ENCODE measurements at places on chromosomes 6 and 20.

GRCh38 chr20:61573415-61574305, 321.6 kb downstream of the CDH4 start:
- no peak for DNase-seq

- DNase-seq: peak; percentile 41
These were observed 118.4 kb downstream of the GRM4 start for GRCh38 chr6:34027445-34027936.

- DNase-seq: no peak
These were observed 181.9 kb downstream of the TBC1D7 start for GRCh38 chr6:13146442-13146841.

- DNase-seq: no peak
These were observed 41.4 kb downstream of the DTNBP1 start for GRCh38 chr6:15621203-15622044.

DNA sequence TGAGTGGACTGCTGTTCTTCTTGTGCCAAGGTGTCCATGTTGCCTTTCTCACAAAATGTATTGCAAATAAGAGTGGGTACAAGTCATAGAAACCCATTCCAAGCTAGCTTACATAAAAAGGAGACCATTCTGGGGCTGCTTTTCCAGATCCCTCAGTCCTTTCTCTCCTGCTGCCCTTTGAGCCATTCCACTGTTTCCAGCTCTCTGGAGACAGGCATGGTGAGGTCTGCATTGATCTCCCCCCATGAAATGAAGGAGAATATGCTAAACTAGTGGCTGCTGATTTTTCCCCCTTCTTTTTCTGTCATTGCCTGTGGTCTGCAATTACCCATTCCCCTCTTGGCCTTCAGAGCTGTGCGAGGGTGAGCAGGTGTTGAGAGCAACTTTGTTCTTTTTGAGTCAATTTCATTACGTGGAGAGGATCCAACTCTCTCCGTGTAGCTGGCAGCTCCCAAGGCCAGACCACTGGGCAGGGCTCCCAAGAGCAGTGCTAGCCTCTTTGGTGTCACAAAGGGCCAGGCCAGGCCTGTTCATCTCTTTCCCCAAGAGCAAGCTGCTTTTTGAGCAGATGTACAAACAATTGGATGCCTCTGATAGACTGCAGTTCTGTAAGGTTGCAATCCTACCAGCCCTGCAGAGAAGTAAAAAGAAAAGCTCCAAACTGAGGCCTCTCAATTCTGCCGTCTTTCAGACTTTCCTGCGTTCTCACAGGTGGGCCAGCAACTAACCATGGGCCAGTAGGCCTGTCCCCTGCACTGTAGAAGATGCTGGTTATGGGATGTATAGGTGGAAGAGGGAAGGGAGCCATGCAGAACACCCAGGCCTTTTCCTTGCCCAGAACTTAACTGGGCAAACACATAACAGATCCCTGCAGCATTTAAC, 96.1 kb upstream of the ARMC2 start:
- DNase-seq: no peak

GRCh38 chr6:2976571-2977085, 5.3 kb upstream of the SERPINB6 start:
- DNase-seq: no peak

- no peak for DNase-seq
These were observed 35.2 kb downstream of the ADGB start for GRCh38 chr6:146634022-146634421.
